Activated naive CD4-positive, alpha-beta T cell treated with Interleukin-2 at 50 U/mL for 16 hours (primary cell): ENCODE measurements at places on chromosomes 6 and 20.

DNA sequence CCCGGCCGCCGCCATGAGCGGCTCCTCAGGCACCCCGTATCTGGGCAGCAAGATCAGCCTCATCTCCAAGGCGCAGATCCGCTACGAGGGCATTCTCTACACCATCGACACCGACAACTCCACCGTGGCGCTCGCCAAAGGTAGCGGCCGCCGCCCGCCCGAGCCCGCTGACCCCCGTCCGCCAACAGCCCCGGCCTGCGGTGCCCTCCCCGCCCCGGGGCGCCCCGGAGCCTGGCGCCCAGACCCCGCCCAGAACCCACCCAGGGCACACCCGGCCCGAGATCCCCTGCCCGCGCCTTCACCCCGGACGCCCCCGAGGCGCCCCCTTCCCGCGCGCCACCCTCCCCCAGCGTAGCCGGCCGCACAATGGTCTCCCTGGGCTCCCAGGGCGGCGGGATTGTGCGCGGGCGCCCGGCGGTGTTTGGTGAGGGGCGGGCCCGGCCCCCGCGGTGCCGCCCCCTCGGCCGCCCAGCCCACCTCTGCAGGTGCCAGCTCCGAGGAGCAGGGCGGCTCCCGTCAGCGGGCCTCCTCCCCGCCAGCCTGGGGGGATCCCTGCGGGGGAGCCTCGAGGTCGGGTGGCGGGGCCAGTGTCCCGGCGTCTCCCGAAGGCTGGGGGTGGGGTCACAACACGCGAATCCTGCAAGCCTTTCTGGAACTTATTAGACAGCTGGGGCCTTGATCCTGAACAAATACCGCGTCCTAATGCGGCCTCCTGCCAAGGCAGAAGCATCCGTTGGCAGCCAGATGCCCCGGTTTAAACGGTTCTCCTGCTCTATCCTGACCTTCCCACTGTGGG, 577 bp downstream of the LSM14B start:
- peak; percentile 41 for DNase-seq

DNA sequence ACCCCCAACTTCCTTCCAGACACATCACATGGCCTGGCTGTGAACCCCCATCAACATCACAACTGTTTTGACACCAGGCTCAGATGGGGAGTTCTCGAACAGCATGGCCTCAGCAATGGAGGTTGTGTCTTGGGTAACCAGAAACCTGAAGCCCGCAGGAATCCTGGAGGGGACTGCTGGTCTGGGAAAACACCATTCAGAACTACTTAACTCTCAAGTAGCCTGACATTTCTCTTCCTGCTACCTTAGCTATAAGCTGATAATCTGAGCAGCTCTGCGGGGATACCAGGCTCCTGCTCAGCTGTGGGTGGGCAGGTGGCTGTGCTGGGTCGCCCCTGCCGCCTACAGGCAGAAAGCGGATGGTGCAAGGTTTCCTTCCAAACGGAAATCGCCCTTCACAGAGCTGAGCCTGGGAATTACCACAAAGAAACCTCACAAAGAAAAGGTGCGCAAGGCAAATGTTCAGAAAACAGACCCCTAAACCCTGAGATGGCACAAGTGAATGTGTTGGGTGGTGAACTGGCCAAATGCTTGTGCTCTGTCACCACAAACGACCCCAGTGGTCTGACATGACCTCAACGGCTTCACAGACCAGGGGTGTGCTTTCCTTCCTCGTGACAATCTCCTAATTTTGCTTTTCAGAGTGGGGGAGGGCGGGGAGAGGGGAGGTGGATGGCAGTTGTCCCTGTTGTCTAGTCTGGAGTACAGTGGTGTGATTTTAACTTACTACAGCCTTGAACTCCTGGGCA, 29.5 kb downstream of the SNX5 start:
- peak; percentile 50 for DNase-seq

DNA sequence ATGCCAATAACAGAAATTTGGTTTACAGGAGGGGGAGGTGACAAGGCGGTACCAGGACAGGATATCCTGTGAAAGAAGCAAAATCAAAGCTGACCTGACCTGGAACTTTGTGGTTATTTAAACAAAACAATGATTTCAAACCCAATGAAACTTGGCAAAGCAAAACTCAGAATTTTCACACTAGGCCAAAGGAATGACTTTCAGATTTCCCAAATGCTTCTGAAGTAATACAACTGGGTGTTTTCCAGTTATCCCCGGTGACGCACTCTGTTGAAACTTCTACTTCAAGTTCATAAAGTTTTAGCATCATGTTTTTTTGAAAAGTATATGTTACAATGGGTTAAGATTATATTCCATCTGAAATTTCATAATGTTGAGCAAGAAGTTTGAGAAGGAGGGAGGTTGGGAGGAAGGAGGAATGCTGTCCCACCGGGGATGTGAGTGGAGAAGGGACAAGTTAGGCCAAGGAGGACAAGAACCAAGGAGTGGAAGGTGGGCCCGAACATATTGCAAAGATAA, 78.1 kb upstream of the TRAF3IP2 start:
- no peak for DNase-seq

DNA sequence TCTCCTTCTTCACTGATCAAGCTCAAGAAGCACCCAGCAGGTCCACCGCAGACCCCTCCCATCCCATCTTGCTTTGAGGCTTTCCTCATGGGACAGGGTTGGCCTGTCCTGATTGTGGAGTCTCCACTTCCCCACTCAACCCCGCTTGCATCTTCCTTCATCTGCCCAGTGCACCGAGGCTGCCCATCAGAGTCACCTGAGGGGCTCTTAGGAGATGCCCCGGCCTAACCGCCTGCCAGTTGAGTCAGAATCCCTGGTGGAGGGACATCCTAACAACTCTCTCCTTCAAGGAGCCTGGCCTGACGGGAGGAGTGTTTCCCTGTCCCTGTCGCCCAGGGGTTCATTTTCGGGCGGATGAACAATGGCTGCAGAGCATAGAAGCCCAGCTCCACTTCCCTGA, 46.1 kb downstream of the RBM38 start:
- no peak for DNase-seq

GRCh38 chr20:18585134-18585533, 2.7 kb upstream of the DTD1 start:
- no peak for DNase-seq

- DNase-seq = no peak
Measured at GRCh38 chr20:18588574-18588933, 700 bp downstream of the DTD1 start.

GRCh38 chr20:5002077-5002413, 735 bp upstream of the SLC23A2 start:
- peak; percentile 2 for DNase-seq

DNA sequence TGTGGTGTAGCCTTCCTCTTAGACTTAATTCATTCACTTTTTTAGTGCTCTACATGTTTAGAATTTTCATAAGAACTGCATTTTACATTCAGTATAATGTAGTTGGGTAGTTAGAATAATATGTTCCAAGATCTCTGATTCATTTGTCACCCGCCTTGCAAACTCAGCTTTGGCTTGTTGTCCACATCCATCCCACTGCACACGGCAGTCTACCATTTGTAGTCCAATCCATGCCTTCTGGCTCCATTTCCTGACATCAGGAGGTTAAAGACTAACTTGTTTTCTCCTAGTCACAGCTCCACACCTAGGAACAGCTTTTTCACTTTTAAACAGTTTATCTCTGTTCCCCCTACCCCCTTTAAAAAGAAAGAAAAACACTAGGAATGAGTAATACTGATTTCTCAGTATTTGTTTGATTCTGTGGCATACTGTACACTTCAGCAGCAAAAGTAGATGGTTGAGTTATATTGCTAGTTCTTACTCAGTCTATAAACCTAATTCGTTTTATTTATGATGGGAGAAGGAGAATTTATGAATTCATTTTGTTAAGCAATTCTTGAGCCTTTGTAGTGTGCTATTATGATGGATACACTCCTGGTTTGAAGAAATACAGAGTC, 180.9 kb downstream of the ARID1B start:
- no peak for DNase-seq

DNA sequence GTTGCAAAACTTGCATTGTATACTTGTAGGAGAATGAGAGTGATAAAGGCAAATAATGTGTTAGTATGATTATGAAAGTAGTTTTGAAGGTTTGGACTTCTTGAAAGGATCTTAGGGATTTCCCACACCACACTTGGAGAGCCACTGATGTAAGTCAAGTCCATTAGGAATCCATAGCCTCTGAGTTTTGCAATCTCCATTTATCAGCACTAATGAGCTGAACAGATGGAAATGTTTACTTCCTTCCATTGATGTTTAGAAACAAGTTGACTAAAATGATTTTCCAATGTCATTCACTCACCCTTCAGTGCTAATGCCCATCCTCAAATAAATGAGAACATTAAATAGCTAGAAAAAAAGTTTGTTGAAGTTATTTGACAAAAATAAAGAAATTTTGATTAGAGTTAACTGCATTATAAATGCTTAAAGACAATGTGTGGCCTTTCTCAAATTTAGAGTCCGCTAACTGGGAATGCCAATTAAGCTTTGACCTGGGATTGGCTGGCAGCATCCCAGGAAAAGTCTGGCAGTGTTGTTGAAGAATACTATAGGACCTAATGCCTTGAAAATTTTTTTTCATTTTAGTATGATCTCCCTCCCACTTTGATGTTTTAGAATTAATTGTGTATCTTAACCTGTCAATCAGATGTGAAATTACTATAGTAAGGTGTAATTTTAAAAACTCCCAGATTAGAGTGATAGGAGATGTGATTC, 68.0 kb downstream of the SLC35F1 start:
- no peak for DNase-seq

- DNase-seq = no peak
Measured at GRCh38 chr20:11379257-11380011, 538.3 kb upstream of the BTBD3 start.

GRCh38 chr6:132687306-132687705, 26.5 kb downstream of the VNN1 start:
- DNase-seq = no peak

DNA sequence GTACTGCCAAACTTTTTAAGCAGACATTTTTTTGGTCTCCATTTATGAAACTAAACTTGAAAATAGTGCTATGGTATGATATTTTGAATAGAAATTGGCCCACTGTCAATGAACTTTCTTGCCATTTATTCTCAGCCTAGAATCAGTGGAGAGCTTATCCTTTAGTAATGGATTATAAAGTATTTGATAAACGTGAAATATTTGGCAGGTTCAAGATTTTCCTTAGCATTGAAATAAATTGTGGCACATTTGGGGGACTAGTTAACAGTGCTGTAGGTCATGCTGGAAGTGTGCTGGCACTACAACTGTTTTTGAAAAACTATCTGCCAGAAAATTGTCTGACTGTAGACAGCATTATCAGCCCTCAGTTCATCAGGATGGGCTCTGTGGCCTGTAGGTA, 2.1 kb downstream of the PRSS35 start:
- DNase-seq = no peak

GRCh38 chr20:47392015-47392720, 35.7 kb upstream of the ZMYND8 start:
- DNase-seq = no peak

DNA sequence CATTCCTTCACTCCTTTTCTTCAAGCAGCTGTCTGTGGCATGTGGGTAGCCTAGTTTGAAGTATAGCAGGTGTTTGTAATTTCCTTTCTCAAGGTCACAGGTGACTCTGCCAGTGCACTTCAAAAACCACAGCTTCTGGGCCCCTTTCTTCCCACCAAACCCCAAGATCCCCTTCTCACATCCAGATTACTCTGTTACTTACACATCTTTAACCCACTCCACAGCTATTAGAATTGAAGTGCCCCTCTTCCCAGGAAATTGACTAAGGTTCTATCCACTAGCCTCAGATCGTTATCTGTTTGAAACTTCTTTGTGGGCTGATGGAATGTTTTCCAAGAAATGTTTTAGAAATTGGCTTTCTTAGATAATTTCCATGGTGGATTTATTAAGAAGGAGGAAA, 150.8 kb downstream of the AHI1 start:
- no peak for DNase-seq

GRCh38 chr6:19905584-19905983, 68.4 kb downstream of the ID4 start:
- no peak for DNase-seq

DNA sequence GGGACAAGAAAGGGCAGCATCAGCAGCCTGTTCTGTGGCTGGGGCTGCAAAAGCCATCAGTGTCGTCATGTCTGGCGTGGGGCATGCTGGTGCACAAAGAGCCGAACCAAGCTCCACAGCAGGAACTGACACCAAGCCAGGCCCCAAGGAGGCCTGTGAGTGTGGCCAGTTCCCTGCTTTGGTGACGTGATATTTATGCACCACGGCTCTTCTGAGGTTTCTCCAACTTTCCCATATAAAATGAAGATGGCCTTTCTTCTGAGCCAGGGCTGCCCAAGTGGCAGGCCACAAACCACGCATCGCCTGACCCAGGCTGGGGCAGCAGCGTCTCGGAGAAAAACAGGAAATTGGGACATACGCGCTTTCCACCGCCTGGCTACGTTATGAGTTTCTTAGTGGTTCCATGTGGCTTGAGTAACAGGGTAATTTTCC, 109.9 kb downstream of the RIN2 start:
- no peak for DNase-seq

DNA sequence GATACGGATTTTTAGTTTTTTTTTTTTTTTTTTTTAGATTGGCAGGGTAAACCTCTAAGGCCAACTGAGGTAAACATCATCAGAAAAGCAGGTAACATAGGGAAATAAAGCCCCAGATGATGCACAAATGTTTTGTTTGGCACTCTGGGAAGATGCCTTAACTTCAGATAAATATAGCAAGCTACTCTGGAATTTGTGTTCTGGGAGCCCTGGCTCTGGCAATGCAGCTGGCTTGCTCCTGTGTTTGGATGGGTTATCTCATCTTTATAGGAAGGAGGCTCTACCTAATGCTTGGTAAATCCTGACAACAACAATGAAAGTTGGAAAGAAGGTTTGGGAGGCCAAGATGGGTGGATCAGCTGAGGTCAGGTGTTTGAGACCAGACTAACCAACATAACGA, 77.4 kb downstream of the GFOD1 start:
- DNase-seq = no peak

- DNase-seq = no peak
Measured at GRCh38 chr20:34815636-34816035, 9.8 kb downstream of the NCOA6 start.

DNA sequence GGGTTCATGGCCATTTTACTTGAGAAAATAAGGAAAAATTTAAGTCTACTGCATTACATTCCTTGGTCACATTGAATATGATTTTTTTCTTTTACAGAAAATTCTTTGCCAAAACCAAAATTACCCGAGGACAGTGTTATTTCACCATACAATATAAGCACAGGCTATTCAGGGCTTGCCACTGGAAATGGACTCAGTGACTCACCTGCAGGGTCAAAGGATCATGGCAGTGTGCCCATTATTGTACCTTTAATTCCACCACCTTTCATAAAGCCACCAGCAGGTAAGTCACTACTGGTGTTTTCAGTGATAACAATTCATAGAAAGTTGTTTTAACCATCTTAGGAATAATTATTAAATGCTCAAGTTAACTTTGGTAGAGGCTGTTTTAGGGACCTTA, 16.2 kb downstream of the SOBP start:
- no peak for DNase-seq
